ENCODE measurements at places on chromosomes 6 and 20.

DNA sequence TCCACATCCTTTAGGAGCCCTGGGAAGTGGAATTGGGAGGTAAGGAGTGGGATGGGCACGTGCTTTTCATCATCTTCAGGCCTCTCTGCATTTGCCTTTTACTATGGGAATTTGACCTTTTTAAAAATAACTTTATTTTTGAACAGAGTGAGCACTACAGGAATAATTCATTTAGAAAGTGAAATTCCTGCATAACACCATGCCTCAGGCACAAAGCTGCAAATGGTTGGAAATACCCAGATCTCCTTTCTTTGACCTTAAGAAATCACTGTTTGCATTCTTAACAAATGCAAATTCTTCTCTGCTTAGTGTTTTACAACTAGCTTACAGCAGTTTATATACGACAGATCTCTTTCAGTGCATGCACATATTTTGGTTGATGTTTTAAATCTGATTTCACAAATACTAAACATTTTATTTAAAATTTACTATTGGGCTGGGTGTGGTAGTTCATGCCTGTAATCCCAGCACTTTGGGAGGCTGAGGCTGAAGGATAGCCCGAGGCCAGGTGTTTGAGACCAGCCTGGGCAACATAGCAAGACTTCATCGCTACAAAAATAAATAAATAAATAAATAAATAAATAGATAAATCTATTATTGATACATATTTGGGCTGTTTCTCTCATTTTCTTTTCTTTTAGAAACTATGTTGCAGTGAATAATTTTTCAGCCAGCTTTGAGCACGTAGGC is 24.5 kb downstream of the CST8 start:
- no peaks in the 10 kb centered on the region for H3K36me3 ChIP-seq
- H3K4me3 ChIP-seq: no peak overlapping the region
- no peaks in the 10 kb centered on the region for H3K4me1 ChIP-seq
- DNase-seq: no peak
- no peak overlapping the region for H3K27ac ChIP-seq

DNA sequence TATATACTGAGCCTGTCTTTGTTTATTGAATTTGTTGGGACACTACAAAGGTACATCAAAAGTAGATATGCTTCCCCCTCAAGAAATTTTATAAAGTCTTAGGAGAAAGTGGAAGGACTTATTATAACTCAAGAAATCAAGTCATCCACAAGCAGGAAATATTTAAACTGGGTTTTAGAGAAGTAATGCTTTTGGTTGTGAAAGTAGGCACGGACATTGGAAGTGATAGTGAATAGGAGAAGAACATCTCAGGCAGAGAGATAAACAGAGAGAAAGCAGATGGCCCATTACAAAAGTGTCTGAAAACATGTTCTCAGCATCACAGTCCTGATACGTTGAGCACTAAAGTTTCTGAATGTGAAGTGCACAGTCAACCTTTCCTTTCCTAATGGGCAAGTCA is 415.6 kb upstream of the RNF217 start:
- H3K36me3 ChIP-seq: no peaks in the 10 kb centered on the region
- H3K27ac ChIP-seq: no peak overlapping the region
- no peaks in the 10 kb centered on the region for H3K27me3 ChIP-seq
- H3K4me1 ChIP-seq: no peaks in the 10 kb centered on the region
- DNase-seq: no peak

- H3K27me3 ChIP-seq: no peaks in the 10 kb centered on the region
- H3K36me3 ChIP-seq: peaks cover 16% of the 10 kb centered on the region
- DNase-seq: no peak
- H3K4me3 ChIP-seq: no peak overlapping the region
- no peak overlapping the region for H3K27ac ChIP-seq
Measured at GRCh38 chr6:81747327-81747726, 5.2 kb downstream of the TENT5A start.

DNA sequence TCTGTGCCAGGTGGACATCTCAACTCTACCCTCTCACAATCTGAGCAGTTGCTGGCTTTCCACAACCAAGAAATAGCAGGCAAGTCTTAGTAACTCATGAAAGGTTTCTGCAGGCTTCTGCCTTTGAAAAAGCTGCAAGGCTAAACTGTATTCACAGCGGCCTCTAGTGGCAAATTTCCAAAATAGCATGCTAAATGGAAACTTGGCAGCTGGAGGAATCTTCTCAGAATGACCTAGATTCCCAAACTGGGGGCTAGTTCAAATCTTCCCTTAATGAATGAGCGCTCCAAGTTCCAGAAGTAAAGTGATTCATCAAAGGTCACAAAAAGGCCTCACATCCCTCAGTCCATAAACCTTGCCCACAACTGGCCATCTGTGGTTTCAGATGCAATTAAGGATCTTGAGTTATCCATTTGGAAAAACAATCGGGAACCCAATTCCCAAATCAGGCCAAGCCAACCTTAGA is 11.9 kb upstream of the CPNE5 start:
- no peaks in the 10 kb centered on the region for H3K27me3 ChIP-seq
- DNase-seq: peak; percentile 44
- no peak overlapping the region for H3K27ac ChIP-seq
- peaks cover 25% of the 10 kb centered on the region for H3K36me3 ChIP-seq
- no peak overlapping the region for H3K4me3 ChIP-seq

- DNase-seq: peak; percentile 47
- H3K27me3 ChIP-seq: no peaks in the 10 kb centered on the region
- no peaks in the 10 kb centered on the region for H3K36me3 ChIP-seq
- peaks cover 16% of the 10 kb centered on the region for H3K4me1 ChIP-seq
- H3K27ac ChIP-seq: peak overlapping the region; percentile 54
Measured at GRCh38 chr6:168834042-168834587, 393.1 kb downstream of the SMOC2 start.

DNA sequence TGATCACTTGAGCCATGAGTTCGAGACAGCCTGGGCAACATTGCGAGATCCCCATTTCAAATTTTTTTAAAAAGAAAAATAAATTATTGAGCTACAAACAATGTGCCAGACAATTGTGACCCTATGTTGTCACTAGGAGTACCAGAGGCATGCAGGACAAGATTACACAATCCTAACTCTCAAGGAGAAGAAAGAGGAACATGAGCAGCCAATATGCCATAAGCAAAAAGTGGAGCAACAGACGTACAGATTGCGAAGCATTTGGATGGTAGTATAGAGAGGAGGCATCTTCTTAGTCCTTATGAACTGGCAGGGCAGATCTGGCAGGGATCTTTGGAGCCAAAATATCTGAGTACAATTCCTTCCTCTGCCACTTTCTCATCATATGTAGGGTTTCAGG is 156.4 kb downstream of the OR2B2 start:
- no peak overlapping the region for H3K27ac ChIP-seq
- no peaks in the 10 kb centered on the region for H3K27me3 ChIP-seq
- H3K4me3 ChIP-seq: no peak overlapping the region

DNA sequence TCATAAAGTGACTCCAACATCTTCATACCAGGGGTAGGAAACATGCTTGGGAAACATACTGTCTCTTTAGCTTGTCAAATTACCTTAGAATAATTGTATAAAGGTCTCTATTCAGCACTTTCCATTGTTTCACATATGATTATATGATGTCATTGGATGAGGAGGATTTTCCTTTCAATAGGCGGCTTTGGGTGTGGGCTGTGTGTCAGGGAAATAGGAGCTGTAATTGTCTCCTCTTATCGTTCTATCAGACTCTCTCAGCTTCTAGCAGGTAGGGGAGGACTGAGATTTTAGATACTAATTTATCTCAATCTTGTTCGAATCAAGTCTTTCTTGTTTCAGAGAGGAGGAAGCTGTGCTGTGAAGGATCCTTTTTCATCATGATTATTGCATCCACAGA is 179.4 kb upstream of the OLIG3 start:
- H3K4me1 ChIP-seq: no peaks in the 10 kb centered on the region
- H3K27ac ChIP-seq: no peak overlapping the region
- H3K36me3 ChIP-seq: no peaks in the 10 kb centered on the region
- no peak overlapping the region for H3K4me3 ChIP-seq

Measured in large intestine (tissue), 12 donors.